ENCODE measurements at places on chromosomes 1 and 21.
A peak's percentile ranks its signal among the peaks of the same experiment; 100 is the strongest.

DNA sequence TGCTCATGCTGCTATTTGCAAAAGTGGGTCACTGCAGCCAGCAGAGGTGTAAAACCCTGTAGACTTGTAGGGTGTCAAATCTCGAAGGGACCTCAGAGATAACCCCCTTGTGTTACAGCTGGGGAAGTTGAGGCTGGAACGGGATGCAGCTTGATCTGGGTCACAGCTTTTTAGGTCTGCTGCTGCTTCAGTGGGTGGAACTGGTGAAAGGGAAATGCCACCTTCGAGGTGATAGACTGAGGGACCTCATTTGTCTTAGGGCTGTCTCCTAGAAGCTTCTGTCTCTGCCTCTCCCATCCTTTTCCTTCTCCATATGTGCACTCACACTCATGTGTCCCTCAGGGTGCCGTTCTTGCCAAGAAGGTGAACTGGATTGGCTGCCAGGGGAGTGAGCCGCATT, 35.4 kb downstream of the QSOX1 start:
- no peak for DNase-seq

- no peak for DNase-seq
Measured at GRCh38 chr1:244084763-244085162, 33.7 kb downstream of the ZBTB18 start.

DNA sequence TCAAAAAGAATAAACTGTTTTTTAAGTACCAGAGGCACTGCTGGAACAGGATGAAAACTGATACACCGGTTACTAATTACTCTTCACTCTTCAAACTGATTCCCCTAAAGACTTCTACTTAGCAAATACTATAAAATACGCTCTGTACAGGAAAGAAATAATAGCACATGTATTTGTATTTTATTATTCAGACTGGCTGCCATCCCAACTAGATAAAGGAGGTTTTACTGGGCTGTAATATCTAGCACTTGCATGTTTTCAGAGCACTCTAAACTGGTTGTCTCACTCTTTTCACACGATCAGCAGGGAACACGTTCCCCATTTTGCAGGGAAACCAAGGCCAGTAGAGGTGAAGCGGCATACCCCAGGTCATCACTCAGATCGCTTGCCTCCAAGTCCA, 9.2 kb downstream of the SMIM12 start:
- DNase-seq: no peak

GRCh38 chr1:6860401-6860800, 75.1 kb downstream of the CAMTA1 start:
- DNase-seq: no peak

GRCh38 chr1:23693599-23693998, 2.0 kb downstream of the RPL11 start:
- DNase-seq: no peak

DNA sequence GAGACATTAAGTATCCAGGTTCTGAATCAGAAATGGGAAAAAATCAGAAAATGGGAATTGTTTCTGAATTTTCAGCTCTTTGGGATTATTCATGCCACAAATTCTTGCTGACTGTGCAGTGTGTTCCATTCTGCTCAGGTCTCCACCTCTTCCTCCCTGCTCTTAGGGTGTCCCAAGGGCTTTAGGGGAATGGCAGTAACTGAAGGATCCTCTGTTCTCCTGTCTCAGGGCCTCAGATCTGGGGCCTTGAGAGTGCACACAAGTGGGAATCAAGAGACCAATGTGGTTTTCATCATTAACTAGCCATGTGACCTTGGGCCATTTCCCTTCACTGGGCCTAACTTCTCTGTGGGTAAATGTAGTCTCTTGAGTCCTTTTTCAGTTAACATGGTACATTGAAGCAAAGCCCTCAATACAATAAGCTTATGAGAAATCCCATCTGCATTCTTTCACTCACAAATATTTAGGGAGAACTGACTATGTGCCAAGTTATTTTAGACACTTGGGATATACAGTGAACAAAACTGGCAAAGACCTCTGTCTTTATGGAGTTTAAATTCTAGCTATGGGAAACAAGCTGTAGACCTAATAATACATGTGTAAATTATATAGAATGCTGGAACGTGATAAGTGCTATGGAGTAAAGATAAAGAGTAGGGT, 75.7 kb upstream of the SPATA6 start:
- no peak for DNase-seq

GRCh38 chr1:71053146-71053545, 5.5 kb upstream of the PTGER3 start:
- DNase-seq: no peak

GRCh38 chr21:32206631-32207405, 72.0 kb downstream of the MIS18A start:
- DNase-seq: no peak

GRCh38 chr1:15153184-15153841, at the start of gene TMEM51:
Gene TMEM51, plus strand, starts transcription at chr1:15153747. Its CDS starts 61,341 bp downstream, at chr1:15215088.
- peak; percentile 51 for DNase-seq

- no peak for DNase-seq
Measured at GRCh38 chr1:198630863-198631262, 8.0 kb upstream of the PTPRC start.

DNA sequence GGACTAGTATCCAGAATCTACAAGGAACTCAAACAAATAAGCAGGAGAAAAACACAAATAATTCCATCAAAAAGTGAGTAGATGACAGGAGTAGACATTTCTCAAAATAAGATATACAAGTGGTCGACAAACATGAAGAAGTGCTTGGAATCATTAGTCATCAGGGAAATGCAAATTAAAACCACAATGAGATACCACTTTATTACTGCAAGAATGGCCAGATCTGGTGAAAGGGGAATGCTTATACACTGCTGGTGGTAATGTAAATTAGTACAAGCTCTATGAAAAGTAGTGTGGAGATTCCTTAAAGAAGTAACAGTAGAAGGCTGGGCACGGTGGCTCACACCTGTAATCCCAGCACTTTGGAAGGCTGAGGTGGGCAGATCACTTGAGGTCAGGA, 73.8 kb downstream of the POU2F1 start:
- DNase-seq: no peak

DNA sequence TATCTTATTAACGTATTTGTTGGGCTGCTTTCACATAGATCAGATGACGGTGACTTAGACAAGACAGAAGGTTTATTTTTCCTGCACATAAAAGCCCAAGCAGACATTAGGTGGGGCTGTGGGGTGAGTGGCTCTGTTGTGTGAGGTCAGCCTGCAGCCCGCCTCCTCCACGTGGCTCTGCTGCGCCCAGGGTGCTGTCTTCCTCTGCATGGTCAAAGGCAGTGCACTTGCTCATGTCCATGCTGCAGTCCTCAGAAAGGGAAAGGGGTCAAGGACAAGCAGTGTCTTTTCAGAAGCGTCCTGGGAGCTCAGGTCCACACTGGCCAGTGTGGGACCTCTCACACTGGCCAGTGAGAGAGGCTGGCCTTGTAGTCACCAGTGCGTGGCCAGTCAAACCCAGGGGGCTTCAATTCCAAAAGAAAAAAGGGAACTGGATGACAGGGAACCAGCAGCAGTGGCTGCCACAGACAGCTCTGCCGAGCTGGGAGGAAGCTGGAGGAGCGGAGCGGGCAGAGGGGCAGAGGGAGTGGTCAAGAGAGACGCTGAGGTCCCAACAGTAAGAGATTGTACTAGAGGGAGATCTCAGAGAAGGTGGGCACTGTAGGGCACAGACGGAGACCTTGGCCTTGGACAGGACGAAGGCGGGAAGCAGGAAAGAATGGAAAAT, 35.9 kb upstream of the SLC45A1 start:
- no peak for DNase-seq

DNA sequence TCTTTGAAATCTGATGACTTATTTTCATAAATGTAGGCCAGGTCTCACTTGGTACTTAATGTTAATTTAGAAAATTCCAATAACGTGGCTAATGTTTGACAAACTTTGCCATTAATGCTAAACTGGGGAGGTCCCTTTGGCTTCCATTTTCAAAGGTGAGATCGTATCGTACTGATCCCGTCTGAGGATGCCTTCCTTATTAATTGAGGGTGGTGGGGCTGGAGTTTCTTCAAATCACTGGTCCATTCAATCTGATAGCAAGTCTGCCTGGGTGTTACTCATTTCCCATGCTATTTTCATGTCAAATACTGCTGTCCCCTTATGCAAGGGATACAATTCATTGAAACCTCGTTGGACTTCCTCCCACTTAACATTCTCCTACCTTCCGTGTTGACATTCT, 327.1 kb downstream of the DISC1 start:
- DNase-seq: no peak

- DNase-seq: no peak
Measured at GRCh38 chr1:9164919-9165318, 36.0 kb upstream of the GPR157 start.

- no peak for DNase-seq
Measured at GRCh38 chr21:17823846-17824245, 4.7 kb upstream of the C21orf91 start.

GRCh38 chr1:201004732-201005131, 18.8 kb downstream of the KIF21B start:
- DNase-seq: no peak

- no peak for DNase-seq
Measured at GRCh38 chr1:92480200-92480812, 6.4 kb downstream of the GFI1 start.

DNA sequence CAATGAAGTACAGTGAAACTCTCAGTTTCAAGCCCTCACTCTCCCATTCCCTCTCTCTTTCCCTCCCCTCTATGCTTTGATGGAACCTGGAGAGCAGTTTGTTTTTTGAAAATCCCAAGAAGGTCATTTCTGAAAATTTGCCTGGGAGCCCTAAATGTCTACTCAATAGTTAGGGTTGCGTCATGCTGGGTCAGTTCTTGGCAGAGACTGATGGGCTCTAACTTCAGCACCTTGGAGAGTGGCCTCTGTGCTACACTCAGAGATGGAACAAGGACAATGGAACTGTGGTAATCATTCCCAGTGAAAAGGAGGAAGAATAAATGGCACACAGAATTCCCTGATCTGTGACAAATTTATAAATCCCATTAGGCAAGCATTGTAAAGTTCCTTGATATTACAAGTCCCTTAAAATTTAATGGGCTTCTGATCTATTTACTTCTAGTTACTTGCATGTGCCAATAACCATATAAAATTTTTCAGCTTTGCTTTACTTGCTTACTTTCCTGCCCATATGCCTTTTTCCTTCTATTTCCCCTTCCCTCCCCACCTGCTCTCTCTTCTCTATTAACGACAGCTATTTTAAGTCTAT, 182.9 kb upstream of the KCND3 start:
- DNase-seq: peak; percentile 41

GRCh38 chr1:99613716-99614115, 32.2 kb upstream of the PALMD start:
- no peak for DNase-seq

DNA sequence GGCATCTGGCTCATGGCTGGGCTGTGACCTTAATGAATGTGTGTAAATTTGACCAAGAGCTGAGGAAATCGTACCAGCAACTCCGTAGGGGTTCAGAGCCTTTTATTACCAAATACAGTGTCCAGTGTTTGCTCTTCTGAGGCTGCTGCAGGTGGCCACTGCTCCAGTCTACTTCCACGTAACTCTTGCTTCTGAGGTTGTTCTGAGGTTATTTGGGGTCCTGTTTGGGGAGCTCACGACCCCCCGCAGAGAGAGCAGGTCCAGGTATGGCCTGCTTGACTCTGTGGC, 33.6 kb downstream of the MAN1C1 start:
- no peak for DNase-seq

DNA sequence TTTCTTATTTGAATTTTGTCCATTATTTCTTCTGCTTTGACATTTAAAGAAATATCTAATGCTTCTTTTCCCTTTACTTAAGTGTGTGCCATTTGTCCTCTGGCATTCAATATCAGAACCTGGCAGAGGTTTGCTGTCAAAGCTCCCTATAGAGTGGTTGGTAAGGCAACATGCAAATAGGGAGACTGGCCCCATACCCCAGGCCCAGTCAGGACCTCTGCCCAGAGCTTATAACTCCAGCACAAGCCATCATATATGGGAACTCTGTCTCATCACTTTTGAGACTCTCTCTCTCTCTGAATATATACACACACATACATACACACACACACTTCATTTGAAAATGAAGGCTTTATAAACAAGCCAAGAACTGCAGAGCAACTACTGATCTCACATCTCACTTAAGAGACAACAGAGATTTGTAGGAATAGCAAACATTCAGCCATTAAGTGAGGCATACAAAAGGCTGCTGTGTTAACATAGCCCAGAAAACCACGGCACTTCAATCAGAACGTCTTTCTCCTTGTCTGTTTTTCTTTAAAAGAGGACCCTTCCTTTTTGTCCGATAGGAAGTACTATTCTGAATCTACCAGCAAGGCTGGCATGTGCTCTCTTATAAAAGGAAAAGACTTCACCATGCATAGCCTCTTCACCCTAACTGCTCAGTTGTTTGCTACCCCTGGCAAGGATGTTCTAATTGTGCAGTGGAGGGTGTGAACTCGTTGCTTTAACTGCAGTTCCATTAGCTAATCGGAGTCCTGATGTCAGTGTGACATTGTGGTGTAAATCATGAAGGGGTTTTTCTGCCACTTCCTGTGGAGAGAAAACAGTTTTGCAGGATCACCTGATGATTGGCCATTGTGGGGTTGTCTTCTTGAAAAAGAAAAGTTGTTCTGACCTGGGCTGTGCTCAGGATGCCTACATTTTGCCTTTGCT, 101.7 kb downstream of the NR5A2 start:
- DNase-seq: no peak

DNA sequence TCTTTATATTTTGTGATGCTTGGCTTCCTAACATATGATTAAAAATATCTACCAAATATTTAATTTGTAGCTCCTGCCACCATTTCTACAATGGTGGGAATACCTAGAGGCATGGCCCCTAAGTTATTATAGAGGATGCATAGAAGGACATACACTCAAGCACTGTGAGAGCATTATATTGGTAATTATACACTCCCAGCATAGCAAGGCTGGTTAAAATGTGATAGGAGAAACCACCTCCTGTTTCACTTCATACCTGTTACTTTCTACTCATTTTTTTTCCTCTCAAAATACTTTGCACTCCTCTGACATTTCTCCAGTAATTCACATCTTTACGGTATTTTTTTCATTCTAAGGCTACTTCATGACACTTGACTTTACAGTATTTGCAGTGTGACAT, 92.9 kb downstream of the HS2ST1 start:
- no peak for DNase-seq

Data from left renal pelvis (tissue), 4 donors.